ENCODE measurements at places on chromosomes 11 and 22.

DNA sequence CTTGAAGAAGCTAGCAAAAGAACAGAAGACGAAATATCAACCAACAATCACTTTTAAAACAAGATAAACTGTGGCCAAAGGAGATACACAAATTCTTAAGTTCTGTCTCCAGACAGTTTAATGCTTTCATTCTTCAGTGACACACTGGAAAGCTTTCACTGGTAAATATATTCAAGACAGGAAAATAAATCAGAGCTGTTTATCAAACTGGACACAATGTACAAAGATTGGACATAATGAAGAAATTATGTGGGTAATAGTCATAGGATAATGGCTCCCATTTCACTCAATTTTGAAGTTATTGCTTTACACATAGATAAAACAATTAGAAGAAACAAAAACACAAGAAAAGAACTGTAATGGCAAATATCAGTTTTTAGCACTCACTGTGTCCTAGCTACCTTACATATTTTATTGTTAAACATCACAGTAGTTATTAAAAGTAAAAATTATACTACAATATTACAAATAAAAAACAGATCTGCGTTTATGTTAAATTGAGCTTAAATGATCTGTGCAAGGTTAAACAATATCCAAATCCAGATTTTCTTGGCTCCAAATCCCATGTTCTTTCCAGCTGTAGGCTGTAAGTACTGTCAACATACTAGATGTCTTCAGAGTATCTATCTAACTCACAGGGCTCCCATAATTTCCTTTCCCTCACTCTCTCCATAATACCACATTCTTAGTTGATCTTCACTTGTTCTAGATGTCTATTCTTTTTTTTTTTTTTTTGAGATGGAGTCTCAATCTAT is 38.6 kb upstream of the NOX4 start:
- DNase-seq, result no peak

GRCh38 chr22:23219822-23220484 is 39.6 kb downstream of the BCR start:
- DNase-seq, result peak; percentile 47

DNA sequence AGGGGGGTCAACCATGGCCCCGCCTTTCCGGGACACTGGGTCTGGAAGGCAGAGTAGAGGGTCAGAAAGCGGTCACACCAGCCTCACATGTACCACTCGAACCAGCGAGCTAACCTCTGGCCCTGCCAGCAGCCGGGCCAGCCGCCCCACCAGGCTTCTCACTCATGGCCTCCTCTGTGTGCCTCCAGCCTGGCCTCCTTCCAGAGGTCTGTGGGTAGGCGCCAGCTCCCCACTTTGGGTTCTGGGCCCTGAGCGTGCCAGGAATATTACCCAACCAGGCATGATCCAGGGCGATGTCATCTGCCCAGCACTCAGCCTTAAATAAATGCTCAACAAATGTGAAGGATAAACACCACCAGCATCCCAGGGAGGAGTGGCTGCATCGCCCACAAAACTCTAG is 5.8 kb downstream of the SCUBE1 start:
- DNase-seq, result no peak

- DNase-seq, result no peak
These were observed 48.6 kb downstream of the ELFN2 start for GRCh38 chr22:37378642-37379058.

DNA sequence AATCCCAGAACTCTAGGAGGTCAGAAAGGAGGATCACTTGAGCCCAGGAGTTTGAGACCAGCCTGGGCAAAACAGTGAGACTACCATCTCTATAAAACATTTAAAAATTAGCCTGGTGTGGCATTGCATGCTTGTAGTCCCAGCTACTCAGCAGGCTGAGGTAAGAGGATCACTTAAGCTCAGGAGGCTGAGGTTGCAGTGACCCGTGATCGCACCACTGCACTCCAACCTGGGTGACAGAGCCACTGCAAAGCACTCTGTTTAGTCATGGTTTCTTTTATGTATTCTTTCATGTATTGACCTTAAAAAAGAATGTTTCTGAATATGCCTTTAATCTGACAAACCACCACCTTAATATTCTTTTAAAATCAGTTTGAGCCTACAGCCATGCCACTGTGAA is 52.2 kb downstream of the BIRC2 start:
- DNase-seq, result no peak

DNA sequence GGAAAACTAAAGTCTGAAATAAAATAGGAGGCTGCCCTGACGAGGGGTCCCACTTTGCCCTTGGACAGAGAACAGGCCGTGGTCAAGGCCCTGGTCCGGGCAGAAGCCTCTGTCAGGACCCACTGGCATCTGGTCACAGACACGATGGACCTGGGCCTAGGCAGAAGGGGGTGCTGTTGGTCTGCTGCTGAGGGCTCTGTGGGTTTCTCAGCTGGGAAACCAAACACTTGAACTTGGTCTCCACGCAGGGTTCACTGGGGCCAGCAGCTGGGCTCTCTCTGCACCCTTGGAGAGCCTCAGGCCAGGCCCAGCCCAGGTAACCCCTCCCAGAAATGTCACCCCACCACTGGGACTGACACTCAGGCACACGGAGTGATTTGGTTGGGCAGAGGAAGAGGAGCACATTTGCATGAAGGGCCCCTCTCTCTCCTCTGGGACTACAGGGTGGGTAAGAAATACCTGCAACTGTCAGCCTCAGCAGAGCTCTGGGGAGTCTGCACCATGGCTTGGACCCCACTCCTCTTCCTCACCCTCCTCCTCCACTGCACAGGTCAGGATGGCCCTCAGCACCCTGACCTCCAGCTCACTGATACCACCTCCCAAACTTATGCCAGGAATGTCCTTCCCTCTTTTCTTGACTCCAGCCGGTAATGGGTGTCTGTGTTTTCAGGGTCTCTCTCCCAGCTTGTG is 48.1 kb upstream of the TOP3B start:
- no peak for DNase-seq

All from astrocyte of the spinal cord (primary cell).